EH (cell line): ENCODE measurements at places on chromosomes 3 and 15.
A peak's percentile ranks its signal among the peaks of the same experiment; 100 is the strongest.

DNA sequence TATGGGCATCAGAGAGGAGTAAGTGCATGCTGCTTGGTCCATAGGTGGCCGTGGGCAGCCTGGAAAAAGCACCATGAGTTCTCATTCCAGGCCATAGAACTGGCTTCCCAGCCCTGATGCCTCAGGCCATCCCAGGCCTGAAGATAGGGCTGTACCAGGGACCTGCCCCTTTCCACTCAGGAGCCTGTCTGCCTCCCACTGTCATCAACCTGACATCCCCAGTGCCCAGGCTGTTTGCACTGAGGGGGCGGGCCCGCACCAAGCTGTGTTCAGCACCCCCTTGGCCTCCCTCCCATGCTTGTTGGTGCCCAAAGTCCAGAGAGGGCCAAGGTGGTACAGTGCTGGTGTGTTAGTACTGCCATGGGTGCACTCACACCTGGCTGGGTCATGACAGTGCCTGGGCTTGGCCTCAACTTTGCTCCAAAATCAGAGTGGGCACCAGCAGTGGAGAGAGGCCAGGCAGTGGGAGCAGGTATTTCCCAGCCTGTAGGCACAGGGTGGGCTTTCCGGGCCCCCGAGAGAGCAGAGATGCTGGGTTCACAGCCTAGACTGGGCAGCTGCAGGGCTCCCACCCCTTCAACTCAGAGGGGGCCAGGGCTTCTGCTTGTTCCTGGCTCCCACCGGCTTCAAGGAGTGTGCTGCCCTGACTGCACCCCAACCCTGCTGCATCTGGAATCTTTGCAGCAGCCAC lies 556.1 kb downstream of the SI start:
- DNase-seq = no peak

GRCh38 chr15:34927726-34928125 lies 41.8 kb downstream of the AQR start:
- DNase-seq = no peak

DNA sequence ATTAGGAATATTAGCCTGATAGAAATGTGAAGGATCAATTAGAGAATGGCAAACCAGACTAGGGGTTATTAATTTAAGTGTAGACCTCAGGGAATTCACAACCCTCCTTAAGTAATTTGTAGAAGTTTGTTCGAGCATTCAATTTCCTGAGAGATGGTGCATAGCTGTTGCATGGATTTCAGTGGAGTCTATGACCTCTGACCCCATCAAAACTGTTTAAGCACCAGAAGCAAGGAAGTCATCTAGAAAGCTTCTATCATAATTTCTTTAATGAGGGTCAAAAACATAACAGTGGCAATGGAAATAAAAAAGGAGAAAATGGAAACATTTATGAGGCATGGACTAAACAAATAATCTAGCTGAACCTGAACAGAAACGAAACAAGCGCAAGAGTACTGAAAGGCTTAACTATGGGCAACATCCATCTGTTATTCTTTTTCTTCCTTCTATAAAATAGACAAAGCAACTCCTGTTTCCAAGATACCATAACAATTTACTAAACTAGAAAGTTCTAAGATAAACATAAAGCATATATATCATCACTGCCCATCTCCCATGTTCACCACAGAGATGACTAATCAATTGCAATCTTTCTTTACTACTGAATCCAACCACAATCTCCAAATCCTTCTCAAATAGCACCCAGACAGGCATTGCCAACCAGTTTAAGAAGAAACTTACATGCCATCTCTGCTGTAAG lies 151.4 kb downstream of the THRB start:
- DNase-seq = peak; percentile 56

GRCh38 chr15:74776821-74777768 lies 4.8 kb upstream of the CSK start:
- peak; percentile 57 for DNase-seq

- DNase-seq = peak; percentile 81
Measured at GRCh38 chr3:197428117-197428801, 127.5 kb downstream of the BDH1 start.

DNA sequence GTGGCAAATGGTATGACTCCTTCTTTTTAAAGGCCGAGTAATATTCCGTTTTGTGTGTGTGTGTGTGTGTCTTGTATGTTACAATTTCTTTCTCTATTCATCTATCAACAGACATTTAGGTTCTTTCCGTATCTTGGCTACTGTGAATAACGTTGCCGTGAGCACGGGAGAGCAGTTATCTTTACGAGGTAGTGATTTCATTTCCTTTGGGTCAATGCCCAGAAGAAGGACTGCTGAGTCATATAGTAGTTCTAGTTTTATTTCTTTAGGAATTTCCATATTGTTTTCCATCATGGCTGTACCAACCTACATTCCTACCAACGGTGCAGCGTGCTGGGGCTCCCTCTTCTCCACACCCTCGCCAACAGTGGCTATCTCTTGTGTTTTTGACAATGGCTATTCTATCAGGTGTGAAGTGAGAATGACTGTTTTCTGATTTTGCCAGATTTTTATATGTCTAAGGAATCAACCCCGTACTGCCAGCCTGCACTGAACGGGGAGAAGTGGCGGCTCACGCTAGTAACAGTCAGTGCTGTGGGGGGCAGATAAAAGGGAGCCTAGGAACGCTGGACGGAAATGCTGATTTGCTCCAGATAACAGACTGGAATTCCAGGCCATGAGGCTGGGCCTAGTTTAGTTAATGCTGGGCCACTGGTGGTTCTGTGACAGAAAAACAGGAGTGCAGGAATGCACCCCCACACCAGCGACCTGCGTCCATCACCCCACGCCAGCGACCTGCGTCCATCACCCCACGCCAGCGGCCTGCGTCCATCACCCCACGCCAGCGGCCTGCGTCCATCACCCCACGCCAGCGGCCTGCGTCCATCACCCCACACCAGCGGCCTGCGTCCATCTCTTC lies 168.1 kb downstream of the XXYLT1 start:
- peak; percentile 96 for DNase-seq

- no peak for DNase-seq
Measured at GRCh38 chr15:51322621-51323296, 15.6 kb downstream of the CYP19A1 start.

DNA sequence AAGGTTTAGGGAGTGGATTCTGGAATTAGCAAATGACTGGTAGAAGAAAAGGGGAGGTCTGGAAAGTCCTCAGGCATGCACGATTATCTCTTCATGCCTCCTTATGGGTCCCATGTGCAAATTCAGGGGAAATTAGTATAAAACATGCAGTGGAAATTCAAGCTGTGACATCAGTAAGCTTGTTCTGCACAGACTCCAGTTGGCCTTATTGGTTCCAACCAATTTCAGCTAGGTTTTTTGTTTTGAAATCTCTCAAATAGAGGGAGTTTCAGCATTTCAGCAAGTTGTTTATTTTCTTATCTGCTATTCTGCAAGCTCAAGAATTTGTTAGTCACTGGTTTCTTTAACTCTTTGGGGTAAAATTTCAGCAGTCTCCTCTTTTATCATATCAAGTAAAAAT lies 774 bp upstream of the TMCO5A start:
- peak; percentile 85 for DNase-seq

DNA sequence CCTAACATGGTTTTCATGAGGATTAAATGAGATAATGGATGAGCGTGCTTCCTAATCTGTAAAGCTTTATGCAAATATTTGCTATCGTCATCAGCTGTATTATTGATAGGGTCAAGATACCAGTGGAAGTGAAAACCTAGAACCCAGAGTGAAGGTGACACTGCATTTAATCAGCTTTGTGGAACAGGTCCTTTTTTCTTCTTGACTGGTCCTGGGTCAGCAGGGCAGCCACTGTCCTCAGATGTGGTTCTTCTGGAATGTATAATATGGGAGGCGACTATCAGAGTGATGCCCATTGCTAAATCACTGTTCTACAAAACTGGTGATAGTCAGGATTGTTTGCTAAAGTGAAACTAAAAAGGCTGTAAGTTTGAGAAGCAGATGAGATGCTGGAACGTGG lies 41.4 kb downstream of the SORD start:
- DNase-seq = peak; percentile 32

DNA sequence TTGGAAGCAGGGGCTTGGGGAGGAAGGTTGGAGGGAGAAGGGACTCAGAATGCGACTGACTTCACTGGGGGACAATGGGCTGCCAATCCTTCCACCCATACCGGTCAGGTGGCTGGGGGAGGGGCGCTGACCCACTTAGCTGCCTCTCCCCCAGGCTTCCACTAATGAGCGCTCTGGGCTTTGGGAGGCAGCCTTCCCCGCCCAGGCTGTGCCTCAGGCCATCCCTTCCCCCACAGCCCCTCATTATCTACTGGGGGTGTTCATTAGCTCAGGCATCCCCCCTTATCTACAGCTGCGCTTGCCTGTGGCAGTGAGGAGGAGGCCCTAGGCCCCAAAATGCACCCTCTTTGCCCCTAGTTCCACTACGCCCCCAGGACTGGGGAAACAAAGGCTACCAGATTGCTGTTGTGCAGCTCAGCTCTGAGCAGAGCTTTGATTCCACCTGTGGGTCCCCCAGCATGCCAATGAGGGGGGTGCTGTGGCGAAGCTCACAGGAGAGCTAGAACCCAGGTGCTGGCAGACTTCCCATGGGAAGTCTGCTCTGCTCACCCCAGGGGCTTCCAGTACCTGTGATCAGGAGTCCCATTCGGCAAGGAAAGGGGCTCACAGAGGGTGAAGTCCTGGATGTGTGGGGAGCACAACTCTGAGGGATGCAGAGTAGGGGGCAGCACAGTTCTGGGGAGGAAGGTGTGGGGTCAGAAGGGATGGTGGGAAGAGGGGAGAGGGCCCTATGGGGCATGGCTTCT lies 29.4 kb upstream of the SEMA3F start:
- no peak for DNase-seq
